Stimulated activated CD4-positive, alpha-beta T cell treated with anti-CD3 and anti-CD28 coated beads, Interleukin-4, amount 100 ng/mL, for 48 hours (primary cell): ENCODE measurements at places on chromosomes 6 and 20.

GRCh38 chr20:62141397-62142251 is 1.6 kb downstream of the PSMA7 start:
- DNase-seq, result no peak

DNA sequence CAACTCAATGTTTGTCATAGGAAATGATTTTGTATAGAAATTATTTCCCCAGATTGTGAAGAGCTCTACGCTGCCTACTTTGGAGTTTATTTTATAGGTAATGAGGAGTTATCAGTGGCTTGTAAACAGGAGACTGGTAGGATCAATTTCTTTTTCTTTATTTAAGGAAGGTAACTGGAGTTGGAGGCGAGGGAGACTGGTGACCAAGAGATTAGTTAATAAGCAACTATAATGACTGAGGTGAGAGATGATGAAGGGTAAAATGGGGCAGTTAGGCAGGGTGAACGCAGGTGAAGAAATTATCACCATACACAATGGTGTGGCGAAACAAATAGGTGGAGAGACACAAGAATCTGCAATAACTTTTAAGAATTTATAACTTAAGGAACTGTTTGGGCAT is 100.2 kb downstream of the PRKN start:
- no peak for DNase-seq

- DNase-seq, result no peak
Measured at GRCh38 chr6:13526727-13527670, 39.6 kb upstream of the GFOD1 start.

- DNase-seq, result no peak
Measured at GRCh38 chr6:78594668-78595066, 272.7 kb upstream of the IRAK1BP1 start.
